Fibroblast of lung (primary cell): ENCODE measurements at places on chromosomes 4 and X. TPM values are rescaled to one million over a fixed set of nuclear protein-coding genes. Genes with fewer than 3 reads are reported as not detected.

CT45A2 gene
- polyA plus RNA-seq = not detected in 2 replicates

HPGDS gene
- not detected in 2 replicates for polyA plus RNA-seq

TSPAN5 gene
- 112 and 129 TPM in 2 replicates for polyA plus RNA-seq

PAGE4 gene
- not detected in 2 replicates for polyA plus RNA-seq

AMTN gene
- polyA plus RNA-seq = not detected in 2 replicates

ZDHHC15 gene
- polyA plus RNA-seq = 0.09 and 0.10 TPM in 2 replicates

ATP2B3 gene
- polyA plus RNA-seq = not detected in 2 replicates

SLC6A14 gene
- not detected in 2 replicates for polyA plus RNA-seq

TMSB15C gene
- 1.9 and 2.0 TPM in 2 replicates for polyA plus RNA-seq

FRMD7 gene
- polyA plus RNA-seq = 0.10 TPM in 1 of 2 replicates, not detected in the other

ESX1 gene
- not detected in 2 replicates for polyA plus RNA-seq

TAPT1 gene
- 9.9 and 18.7 TPM in 2 replicates for polyA plus RNA-seq

KIT gene
- 7.0 and 19.9 TPM in 2 replicates for polyA plus RNA-seq

MXRA5 gene
- polyA plus RNA-seq = 15.0 and 26.8 TPM in 2 replicates

APBB2 gene
- 29.8 and 39.8 TPM in 2 replicates for polyA plus RNA-seq
